Kasumi-1 (cell line): ENCODE measurements at places on chromosomes 5 and 9.

GRCh38 chr5:94694671-94695070 is 76.2 kb downstream of the SLF1 start:
- no peak for DNase-seq

GRCh38 chr9:20713172-20713571 is 29.1 kb downstream of the FOCAD start:
- DNase-seq = no peak

GRCh38 chr9:90637626-90638025 is 5.0 kb downstream of the DIRAS2 start:
- DNase-seq = no peak

GRCh38 chr5:146745931-146746577 is 132.5 kb downstream of the PPP2R2B start:
- no peak for DNase-seq

DNA sequence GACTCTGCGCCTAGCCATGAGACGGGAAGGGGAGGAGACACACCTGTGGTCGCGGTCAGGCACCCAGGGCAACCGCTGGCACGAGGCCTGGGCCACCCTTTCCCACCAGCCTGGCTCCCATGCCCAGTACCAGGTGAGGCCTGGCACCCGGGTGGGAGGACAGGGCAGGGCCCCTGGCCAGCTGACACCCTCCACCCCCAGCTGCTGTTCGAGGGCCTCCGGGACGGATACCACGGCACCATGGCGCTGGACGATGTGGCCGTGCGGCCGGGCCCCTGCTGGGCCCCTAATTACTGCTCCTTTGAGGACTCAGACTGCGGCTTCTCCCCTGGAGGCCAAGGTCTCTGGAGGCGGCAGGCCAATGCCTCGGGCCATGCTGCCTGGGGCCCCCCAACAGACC is 5.0 kb downstream of the MAMDC4 start:
- no peak for DNase-seq

DNA sequence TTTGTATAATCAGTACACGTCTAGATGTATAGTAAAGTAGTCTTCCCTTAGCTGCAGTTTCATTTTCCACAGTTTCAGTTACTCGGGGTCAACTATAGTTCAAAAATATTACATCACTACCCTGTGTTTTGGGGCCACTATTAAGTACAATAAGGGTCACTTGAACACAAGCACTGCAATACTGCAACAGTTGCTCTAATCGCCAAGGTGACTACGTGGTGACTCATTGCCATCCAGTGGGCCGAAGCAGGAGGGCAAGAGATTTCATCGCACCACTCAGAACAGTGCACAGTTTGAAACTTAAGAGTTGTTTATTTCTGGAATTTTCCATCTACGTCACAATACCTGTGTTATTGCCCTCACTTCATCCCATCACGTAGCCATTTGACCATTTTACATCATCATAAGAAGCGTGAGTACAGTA is at the start of gene ARL14EPL:
ARL14EPL (plus strand) TSS at position 379 of the 424 bp plus-strand sequence. CDS start 18,994 bp downstream, outside the sequence.
- peak; percentile 7 for DNase-seq

- DNase-seq = no peak
Observed at GRCh38 chr5:76592692-76593091, 30.5 kb downstream of the F2RL2 start.

- no peak for DNase-seq
Observed at GRCh38 chr5:7577381-7577780, 181.4 kb downstream of the ADCY2 start.

DNA sequence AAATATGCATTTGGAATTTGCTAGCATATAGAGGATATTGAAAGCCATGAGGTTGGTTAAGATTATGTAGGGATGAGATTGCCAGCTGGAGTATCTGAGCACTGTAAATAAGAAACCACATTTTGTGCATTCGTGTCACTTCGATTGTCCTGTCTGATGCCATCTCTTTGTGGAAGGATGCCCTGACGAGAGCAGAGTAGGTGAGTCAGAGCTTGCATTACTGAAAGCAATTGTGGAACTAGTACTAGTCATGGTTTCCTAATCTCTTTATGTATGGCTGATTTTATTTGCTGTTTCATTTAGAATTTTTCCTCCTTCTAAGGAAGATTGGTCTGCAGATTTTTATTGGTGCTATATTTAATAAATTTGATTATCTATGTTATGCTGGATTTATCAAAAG is 14.5 kb upstream of the TAS2R1 start:
- DNase-seq = no peak

- no peak for DNase-seq
Observed at GRCh38 chr5:9667906-9668305, 37.8 kb upstream of the TAS2R1 start.

- DNase-seq = peak; percentile 63
Observed at GRCh38 chr5:175652741-175653663, 4.9 kb upstream of the HRH2 start.
